ENCODE measurements at places on chromosomes 11 and 22. TPM values are rescaled to one million over a fixed set of nuclear protein-coding genes. Genes with fewer than 3 reads are reported as not detected.

BTG4 gene
- total RNA-seq: not detected

PTPRCAP gene
- total RNA-seq: 18.2 TPM

GRCh38 chr11:5300251-5300650 lies 1.5 kb downstream of the OR51B4 start:
- DNase-seq: no peak

LYVE1 gene
- 62.9 TPM for total RNA-seq

PLEKHB1 gene
- 7.9 TPM for total RNA-seq

DNA sequence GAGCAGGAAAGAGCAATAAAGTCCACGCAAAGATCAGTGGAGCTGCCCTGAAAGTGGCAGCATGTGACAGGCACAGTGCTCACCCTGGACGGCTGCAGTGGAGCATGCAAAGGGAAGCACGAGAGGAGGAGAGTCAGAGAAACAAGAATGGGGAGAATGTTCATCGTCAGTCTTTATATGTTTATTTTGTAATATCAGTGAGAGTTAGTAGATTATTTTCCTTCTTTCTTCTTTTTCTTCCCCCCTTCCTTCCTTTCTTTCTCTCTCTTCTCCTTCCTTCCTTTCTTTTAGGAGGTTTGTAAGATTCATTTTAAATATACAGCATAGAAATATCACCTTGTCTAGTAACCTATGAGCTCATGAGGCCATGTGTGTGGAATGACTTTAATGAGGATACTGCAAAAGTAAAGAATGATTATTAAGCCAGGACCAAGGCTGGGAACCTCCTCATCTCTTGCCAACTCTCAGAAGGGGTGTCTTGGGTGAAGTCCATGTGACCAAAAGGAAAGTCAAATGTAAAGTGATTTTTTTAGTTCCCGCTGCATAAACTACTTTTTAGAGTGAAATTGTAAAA lies 321.1 kb downstream of the AASDHPPT start:
- no peak for DNase-seq

HEPN1 gene
- not detected for total RNA-seq

Measured in vagina (tissue), 2 donors.